ENCODE measurements at places on chromosomes 4 and X.

- DNase-seq: no peak
Observed at GRCh38 chrX:8310409-8310808, 139.3 kb upstream of the VCX2 start.

GRCh38 chr4:128603081-128603480 is 206.4 kb upstream of the JADE1 start:
- DNase-seq: no peak

DNA sequence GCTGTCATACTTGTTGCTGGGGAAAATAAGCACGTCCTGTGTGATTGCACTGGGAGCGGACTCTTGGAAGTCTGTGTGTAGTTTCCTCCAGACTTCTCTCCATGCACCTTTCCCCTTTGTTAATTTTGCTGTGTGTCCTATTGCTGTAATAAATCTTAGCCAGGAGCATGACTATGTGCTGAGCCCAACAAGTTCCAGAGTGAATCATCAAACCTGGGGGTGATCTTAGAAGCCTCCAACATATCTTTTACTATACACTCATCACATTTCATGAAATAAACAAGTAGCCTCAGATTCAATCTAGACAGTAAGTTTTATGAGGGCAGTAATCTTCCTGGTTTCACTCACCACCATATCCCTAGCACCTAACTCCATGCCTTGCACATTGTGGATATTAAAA is 43.3 kb upstream of the FGF13 start:
- no peak for DNase-seq

DNA sequence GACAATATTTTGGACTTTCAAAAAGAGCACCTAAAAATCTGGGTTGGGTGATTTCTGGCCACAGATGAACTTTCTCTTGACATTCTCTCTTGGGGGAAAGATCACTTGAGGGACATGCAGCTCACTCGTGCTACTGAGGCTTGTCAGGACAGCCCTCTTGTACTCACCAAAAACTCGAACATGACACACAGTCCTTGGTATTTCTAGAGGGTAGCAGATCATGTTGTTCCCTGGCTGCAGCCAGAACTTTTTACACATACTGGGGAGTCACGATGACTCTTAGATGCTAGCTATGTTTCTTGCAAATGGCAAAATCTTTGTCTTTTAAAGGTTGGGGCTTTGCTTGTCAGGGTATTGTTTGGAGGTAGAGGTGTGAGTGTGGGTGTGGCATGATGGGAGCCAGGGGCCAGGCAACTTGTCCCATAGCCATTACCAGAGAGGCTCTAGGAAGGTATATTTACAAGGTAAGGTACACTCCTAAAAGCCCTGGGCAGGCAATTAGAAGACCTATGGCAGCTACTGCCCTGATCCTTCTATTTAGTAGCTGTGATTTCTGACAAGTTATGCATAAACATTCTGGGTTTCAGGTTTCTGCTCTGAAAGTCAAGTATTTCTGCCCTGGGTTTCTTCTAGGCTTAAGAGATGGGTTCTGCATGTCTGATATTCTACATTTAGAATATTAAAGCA is 241.7 kb upstream of the TLL1 start:
- peak; percentile 38 for DNase-seq

- no peak for DNase-seq
Observed at GRCh38 chr4:95068818-95069478, 311.2 kb downstream of the BMPR1B start.

DNA sequence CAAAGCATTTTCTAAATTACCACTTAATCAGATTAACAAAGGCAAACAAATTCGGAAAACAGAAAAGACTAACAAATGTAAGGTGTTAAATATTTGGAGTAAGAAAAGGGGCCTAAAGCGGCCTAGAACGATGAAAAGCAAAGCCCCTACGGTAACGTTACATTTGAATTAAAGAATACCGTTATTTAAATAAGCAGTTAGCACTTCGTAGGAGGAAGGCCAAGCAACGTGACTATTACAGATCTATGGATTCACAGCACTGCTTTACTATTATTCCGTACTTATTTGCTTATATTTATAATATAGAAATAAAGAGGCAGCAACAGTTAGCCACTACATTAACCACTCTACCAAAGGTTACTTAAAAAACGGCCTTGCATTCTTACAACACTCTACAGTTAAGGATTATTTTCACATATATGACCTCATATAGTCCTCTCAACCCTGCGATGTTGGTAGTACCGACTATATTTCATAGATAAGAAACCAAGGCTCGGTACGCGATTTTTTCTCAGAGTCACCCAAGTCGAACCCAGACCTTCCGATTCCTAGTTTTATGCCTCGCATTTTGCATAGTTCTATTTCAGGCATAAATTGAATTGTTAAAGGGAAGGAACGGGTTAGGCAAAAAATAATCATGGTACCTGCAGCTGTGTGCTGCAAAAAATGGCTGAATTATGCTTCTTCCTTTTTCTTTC is 2.9 kb downstream of the KLHL15 start:
- no peak for DNase-seq

- DNase-seq: no peak
Observed at GRCh38 chr4:54173281-54173912, 55.7 kb upstream of the PDGFRA start.

GRCh38 chr4:20809812-20810211 is 109.6 kb downstream of the PACRGL start:
- no peak for DNase-seq

DNA sequence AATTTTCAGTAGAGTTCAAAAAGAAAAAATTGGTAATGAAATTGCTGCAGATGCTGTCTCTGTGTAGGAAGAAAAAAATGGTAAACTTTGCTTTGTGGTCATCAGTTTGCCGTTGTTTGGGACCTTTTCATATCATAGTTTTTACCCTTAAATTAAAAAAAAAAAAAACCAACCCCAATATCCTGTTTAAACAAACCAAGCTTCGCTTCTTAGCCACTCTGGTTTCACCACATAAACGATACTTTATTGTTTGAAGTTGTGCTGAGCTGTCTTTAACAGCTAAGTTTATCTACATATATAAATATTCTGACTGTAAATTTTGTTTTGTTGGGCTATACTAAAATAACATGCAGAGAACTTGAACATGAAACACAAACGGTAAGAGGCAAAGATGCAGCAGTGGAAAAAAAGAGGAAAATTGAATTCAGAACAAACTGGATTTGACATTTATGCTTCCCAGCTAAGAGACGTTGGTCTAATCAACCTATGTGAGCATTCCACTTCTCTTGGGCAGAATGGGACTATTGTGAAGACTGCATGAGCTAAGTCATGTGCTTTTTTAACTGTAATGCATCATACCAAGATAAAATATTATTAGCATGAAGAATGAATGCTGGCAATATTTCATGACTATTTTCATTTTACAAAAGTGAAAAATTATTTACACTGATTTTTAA is 15.7 kb upstream of the H2AZ1 start:
- no peak for DNase-seq

GRCh38 chrX:3549411-3549911 is 164.0 kb downstream of the PRKX start:
- DNase-seq: no peak

GRCh38 chr4:162878096-162878495 is 288.6 kb downstream of the NAF1 start:
- DNase-seq: no peak

DNA sequence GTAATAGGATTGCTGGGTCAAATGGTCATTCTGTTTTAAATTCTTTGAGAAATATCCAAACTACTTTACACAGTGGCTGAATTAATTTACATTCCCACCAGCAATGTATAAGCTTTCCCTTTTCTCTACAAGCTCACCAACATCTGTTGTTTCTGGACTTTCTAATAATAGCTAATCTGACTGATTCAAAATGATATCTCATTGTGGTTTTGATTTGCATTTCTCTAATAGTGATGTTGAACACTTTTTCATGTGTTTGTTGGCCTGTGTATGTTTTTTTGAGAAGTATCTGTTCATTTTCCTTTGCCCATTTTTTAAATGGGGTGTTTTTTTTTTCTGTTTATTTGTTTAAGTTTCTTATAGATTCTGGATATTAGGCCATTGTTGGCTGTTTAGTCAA is 659.0 kb upstream of the GNPDA2 start:
- DNase-seq: no peak

DNA sequence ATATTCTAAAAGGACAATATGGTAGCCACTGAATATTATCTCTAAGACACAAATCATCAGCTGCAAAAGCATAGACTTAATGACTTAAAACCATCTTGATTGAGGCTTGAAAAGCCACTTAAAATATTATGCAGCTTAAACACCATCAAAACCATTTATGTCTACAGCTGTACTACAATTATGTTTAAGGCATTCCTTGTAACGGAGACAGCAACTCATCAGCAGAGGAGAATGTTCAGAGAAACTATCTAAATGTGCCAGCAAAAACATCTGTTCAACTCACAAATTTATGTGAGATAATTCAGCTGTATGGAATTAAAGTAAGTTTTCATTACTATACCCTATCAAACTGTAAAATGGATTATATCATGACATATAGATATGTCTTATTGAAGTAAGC is 147.9 kb upstream of the CTSO start:
- no peak for DNase-seq

GRCh38 chr4:173520921-173521466 is 9.0 kb downstream of the HAND2 start:
- DNase-seq: no peak

DNA sequence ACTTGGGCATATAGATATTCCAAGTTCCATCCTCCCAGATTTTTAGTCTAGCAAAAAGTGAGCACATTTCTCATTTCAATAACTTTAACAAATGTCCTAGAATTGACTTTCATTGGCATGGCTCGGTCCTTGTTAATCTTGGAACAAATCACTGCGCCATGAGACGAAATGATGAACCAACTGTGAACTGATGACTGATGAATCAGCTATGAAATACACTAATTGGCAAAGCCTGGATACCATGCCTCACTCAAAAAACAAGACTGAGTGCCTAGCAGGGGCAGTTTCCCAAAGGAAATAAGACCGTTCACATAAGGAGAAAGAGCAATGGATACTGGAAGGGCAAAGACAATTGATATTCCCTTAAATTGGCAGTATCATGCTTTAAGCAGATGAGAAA is 248.6 kb upstream of the VEGFC start:
- DNase-seq: no peak

- DNase-seq: no peak
Observed at GRCh38 chrX:75151827-75152592, 4.1 kb downstream of the ABCB7 start.

GRCh38 chr4:99846891-99847290 is 30.3 kb downstream of the DAPP1 start:
- no peak for DNase-seq

DNA sequence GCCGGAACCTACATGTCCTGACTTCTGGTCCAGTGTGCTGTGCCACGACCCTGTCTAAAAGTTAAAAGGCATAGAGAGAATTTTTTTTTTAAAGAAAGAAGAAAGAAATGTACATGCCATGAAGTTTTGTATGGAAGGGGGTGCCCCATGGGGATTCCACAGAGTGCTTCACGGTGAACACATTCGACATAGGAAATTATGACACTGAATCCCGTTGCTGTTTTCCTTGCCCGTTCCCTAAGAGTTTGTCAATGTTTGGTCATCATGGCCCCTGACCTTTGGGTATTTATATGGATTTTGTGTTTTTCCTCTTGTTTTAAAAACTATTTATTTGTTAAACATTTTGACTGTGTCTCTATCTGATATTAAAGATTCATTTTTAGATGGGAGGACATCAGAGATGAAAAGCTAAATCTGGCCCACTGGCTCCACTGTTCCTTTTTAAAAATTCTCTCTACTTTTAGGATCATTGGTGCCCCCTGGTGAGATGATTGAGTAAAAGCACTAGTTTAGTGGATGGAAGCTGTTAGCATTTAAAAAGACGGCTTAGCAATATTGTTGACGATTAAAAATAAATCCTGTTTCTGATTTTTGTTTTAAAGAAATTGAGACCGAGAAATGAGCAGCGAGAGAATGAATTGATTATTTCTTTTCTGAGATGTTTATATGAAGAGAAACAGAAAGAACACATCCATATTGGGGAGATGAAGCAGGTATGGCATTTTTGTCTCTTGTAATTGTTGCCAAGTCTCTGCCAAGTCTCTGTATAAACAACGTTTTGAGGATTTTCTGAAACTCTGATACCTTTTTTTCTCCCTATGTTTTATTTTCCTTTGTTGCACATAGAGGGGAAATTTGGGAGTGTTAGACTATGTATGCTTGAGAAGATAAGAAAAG is 75.0 kb downstream of the PTTG2 start:
- DNase-seq: peak; percentile 25

GRCh38 chrX:47643926-47644325 is 6.4 kb downstream of the ELK1 start:
- DNase-seq: no peak

GRCh38 chr4:89661173-89661899 is 175.6 kb downstream of the SNCA start:
- peak; percentile 59 for DNase-seq

- no peak for DNase-seq
Observed at GRCh38 chrX:39020051-39020669, 218.9 kb downstream of the MID1IP1 start.

DNA sequence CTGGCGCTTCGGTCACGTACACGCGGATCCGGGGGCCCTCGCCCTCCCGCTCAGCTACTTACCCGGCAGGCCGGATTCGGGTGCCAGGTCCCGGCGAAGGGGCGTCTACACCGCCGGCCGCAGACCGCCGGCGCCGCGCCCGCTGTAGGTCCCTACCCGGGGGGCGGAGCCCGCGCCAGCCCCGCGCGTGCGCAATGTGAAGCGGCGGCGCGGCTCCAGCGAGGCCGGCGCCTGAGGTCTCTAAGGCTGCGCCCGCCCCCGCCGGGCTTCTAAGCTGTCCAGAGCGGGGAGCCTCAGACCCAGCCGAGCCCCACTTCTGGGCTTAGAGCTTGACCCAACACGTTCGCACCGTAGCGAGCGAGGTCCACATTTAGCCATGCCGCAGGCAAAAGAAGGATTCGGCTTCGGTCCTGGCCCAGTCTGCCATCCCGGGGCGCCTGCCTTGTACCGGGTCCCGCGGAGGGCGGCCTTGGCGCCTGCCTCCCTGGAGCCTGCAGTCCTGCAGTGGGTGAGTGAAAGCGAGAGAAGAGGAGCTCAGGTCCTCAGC is at the start of gene ZNF518B:
Gene ZNF518B, minus strand, starts transcription at position 172 of the 547 bp plus-strand sequence. CDS start 11,098 bp downstream, outside the sequence.
- peak; percentile 9 for DNase-seq

DNA sequence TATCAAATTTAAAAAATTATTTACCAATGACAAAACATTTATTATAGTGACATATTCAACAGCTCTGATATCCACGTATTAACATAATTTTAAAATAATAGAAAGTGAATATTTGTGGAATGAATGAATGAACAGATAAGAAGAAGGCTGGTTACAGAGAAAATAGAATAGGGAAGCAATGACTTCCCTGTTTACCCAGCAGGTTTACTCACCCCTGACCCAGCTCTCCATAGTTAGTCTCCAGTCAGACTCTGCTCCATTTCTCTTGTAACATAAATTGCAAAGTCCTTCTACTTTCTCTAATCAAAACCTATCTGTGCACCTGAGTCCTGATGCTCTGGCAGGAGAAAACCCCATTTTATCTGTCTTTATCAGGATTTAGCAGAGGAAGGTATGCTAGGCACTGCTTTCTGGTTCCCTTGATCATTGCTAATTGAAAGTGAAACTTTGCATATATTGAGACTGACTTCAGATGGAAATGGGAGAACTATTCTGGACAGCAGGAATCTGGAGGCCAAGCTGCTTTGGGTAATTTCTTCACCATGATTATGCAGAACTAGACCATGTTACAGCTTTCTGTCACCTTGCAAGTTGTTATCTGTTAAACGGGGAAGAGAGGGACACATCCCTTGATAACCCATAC is 363.0 kb downstream of the FAT4 start:
- no peak for DNase-seq

- no peak for DNase-seq
Observed at GRCh38 chr4:8247047-8247930, 22.3 kb upstream of the HTRA3 start.

- peak; percentile 48 for DNase-seq
Observed at GRCh38 chr4:3346146-3346545, 53.3 kb downstream of the RGS12 start.

Data from skeletal muscle cell (primary cell).